ENCODE measurements at places on chromosomes 1 and 21. TPM values are rescaled to one million over a fixed set of nuclear protein-coding genes. Genes with fewer than 3 reads are reported as not detected.

GRCh38 chr1:201870397-201870796, 18.3 kb upstream of the SHISA4 start:
- DNase-seq, result no peak

DNA sequence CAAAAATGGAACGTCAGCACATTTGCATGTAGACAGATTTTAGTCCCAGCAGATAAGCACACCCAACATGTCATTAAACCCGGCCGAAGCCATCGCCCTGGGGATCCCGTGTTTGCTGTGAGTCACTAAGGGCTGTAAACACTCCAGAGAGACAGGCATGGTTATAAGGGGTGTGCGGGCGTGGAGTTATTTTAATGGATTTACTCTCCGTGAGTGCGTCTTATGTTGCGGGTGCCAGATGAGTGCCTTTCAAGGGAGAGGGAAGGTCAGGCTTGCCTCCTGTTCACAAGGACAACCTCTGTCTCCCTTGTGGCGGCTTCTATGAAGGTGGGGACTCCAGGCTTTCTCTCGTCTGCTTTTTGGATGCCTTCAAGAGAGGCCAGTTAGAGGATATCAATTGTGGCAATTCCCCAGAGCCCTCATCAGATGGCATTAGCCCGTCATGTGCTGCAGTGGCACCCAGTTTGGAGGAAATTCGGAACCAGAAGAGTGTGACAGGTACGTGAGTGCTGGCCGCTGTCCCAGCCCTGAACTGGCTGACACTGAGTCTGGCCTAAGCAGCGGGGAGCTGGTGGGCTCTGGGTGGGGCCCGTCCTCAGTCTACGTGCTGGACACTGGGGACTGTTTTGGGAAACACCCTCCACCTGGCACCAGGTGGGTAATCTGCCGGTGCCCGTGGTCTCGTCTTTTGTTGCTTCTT, 223.8 kb upstream of the TMEM51 start:
- no peak for DNase-seq

The TMEM63A gene
- total RNA-seq, result 19.0 TPM

DNA sequence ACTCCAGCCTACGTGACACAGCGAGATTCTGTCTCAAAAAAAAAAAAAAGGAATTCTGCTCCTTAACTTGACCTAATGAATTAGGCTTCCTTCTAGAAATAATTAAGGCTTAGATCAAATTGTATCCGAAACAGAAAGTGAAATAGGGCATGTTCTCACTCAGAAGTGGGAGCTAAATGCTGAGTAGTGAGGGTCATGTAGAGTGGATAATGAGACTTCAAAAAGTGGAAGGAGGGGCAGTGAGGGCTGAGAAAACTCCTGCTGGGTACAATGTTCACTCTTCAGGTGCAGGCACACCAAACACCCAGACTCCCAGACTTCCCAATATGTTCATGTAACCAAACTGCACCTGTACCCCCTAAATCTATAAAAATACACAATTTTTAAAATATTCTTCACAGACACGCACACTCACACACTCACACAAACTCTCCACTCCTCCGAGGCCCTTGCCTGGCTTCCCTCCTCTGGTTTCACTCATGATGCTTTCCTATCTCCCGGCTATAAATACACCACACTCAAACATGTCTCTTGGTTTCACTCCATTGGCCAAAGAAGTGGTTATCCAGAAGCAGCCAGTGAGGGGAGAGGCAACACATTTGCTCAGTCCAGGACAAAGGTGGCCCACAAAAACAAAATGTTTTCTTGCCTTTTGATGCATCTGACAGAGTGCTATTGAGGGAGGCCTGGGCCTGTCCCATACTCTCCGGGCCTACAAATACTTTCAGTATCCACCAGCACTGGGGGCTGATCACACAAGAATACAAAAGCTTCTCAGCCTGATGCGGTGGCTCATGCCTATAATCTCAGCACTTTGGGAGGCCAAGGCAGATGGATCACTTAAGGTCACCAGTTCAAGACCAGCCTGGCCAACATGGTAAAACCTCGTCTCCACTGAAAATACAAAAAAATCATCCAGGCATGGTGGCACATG, 249.2 kb downstream of the TOMM20 start:
- no peak for DNase-seq

GRCh38 chr1:54867717-54868057, 19.3 kb downstream of the DHCR24 start:
- no peak for DNase-seq

- DNase-seq, result no peak
These were observed 94.4 kb downstream of the TRIM11 start for GRCh38 chr1:228312136-228312764.

GRCh38 chr1:203627851-203628200, 1.2 kb downstream of the ATP2B4 start:
- DNase-seq, result no peak

The LIPI gene
- not detected for total RNA-seq

DNA sequence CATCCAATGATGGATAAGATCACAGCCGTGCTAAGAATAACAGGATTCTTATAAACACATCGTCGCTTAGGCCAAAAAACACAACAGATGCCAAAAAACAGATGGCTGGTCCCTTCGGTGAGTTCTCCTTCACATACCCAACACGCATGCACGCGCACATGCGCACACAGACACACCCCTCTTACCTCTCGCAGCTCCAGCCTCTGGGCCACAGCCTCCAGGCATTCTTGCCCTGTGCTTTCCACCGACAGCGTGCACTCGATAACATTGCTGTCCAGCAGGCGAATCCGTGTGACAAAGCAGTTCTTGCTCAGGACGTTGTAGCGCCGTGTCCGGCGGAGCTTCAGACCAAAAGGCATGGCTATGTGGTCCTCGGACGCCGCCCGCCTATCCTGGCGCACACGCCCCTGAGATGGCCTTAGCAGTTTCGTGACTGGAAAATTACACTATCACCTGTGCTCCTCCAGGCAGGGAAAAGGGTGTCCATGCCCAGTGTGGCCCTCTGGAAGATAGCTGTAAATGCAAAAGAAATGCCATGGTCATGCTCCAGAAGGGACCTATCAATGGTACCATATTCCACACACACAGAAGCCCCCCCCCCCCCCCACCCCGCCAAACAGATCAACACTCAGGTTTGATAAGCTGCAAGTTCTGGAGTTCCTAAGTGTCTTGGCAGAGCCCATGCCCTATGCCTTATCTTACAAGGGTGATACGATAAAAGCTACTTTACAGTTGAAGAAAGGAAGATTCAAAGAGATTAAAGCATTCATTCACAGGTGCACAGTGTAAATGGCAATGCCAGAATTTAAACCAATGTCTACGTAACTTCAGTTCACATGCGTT, 86.7 kb downstream of the PTPN14 start:
- no peak for DNase-seq

DNA sequence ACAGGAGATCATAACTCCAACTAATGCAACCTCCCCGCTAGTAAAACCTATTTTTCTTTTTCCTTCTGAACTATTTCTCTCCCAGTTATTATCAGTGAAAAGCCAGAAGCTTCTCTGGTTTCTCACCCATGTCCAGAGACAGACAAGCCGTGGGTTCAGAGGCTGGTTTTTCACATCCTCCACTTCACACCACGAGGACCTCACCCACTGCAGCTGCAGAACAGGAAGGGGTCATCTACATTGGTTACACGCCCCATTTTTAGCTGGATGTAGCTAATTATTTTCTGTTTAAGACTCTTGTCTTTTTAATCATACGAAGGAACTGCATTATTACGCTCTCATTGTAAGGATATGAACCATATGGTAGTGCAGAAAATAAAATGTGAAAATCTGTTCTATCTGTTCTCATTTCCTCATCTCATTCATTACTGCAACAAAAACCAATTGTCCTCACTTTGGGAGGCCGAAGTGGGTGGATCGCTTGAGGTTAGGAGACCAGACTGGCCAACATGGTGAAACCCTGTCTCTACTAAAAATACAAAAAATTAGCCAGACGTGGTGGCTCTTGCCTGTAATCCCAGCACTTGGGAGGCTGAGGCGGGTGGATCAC, 39.1 kb upstream of the CLDN14 start:
- DNase-seq, result no peak

- no peak for DNase-seq
These were observed 95.6 kb downstream of the ZNF281 start for GRCh38 chr1:200314085-200314750.

GRCh38 chr1:236176337-236177336, 34.3 kb downstream of the GPR137B start:
- no peak for DNase-seq

- no peak for DNase-seq
These were observed 67.6 kb downstream of the SEC16B start for GRCh38 chr1:177902266-177902665.

The IL10 gene
- 5.1 TPM for total RNA-seq

GRCh38 chr1:30374400-30375070, 348.9 kb downstream of the MATN1 start:
- DNase-seq, result peak; percentile 89

The HSD3B1 gene
- total RNA-seq, result not detected

- DNase-seq, result no peak
These were observed 63.4 kb downstream of the NPHP4 start for GRCh38 chr1:5928714-5929400.

The CA6 gene
- total RNA-seq, result not detected

The TRIM33 gene
- 30.0 TPM for total RNA-seq

The RGS4 gene
- total RNA-seq, result 39.9 TPM

- no peak for DNase-seq
These were observed 762.1 kb downstream of the LTN1 start for GRCh38 chr21:28230559-28230958.

Data from esophagus muscularis mucosa (tissue), 4 donors.